Activated CD8-positive, alpha-beta memory T cell treated with anti-CD3 and anti-CD28 coated beads for 48 hours (primary cell): ENCODE measurements at places on chromosomes 16 and 17.

GRCh38 chr16:19809121-19809635, 75.5 kb downstream of the GPRC5B start:
- DNase-seq: no peak

DNA sequence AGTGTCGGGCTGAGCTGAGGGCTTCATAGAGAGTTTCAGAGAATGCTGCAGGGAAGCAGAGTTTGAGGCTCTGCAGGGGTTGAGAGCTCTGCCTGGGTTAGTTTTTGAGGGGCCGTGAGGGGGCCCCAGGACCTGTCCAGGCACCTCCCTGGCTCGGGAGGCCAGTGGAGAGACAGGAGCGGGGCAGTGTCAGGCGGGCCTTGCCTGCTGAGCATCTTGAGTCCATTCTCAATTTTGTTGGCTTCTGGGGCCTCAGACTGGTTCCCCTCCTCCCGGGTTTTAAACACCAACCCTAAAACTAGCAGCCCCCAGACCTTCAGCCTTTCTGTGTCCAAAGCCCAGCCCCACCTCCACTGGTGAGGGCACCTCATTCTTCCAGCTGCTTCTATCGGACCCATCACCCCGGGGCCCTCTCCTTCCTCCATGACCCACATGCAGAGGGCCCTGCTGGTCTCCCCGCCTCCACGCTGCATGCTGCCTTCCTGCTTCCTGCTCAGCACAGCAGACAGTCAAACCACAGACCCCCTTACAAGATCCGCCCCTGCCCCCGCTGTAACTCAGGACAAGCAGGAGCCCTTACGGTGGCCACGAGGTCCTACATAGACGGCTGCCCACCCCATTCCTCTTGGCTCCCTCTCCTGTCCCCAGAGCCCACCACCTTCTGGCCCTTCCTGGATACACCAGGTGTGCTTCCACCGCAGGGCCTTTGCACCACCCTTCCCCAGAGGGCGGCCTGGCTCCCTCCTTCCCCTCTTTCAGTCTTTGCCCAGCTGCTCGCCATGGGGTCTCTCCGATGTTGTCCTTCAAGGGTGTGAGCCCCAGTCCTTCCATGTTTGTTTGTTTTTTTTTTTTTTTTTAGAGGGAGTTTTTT, 3.8 kb downstream of the RNF213 start:
- no peak for DNase-seq

- no peak for DNase-seq
These were observed 4.2 kb downstream of the SMPD3 start for GRCh38 chr16:68444056-68444657.

- DNase-seq: no peak
These were observed 3.5 kb downstream of the MEFV start for GRCh38 chr16:3252967-3253366.

GRCh38 chr17:68909066-68909465, 46.1 kb downstream of the ABCA8 start:
- no peak for DNase-seq

- DNase-seq: no peak
These were observed 41.5 kb downstream of the TK2 start for GRCh38 chr16:66508248-66508913.

GRCh38 chr17:55198690-55199370, 65.9 kb upstream of the HLF start:
- no peak for DNase-seq
